ENCODE measurements at places on chromosomes 6 and 20. TPM values are rescaled to one million over a fixed set of nuclear protein-coding genes. Genes with fewer than 3 reads are reported as not detected.

Gene CLIC5
- total RNA-seq, result 0.80 TPM

Gene TRIM40
- total RNA-seq, result not detected

Gene SIRPA
- total RNA-seq, result 10.2 TPM

Gene FOXQ1
- not detected for total RNA-seq

Gene ADGRB3
- total RNA-seq, result not detected

- DNase-seq, result no peak
These were observed 55.5 kb downstream of the TPBG start for GRCh38 chr6:82419132-82419581.

DNA sequence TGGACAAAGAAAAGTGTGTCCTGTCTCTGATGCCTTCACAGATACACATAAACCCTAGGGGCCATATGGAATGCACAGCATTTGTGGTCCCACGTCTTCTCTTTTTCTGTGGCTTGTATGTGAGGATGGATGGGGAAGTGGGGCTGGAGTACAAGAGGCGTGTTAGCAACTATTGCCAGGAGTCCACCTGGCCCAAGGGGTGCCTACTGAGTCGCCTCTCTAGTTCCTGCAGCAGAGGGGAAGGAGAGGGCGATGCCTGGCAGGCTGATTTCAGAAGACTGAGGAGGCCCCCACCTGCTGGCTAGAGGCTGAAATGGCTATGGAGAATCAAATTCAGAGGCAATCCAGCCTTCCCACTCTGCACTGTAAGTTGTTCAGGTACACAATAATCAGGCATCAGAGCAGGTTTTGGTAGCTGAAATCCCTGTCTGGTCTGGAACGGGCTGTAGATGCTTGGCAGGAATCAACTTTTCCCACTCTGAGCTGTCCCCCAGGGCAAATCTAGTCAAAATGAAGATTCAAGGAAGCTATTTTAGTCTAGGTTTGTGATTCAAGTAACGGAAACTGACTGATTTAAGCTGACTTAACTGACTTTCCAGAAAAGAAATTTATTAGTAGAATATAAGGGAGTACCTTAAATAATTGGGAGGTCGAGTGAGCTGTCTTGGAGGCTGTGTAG lies 14.9 kb upstream of the PPARD start:
- peak; percentile 80 for DNase-seq

GRCh38 chr6:143110572-143110971 lies 49.9 kb downstream of the AIG1 start:
- no peak for DNase-seq

Gene CSNK2A1
- total RNA-seq, result 125 TPM

Gene PRPH2
- 0.10 TPM for total RNA-seq

Gene OTOR
- total RNA-seq, result not detected

Gene BCAS4
- 91.0 TPM for total RNA-seq

- no peak for DNase-seq
These were observed 140.7 kb downstream of the MAP3K7 start for GRCh38 chr6:90446164-90446563.

- DNase-seq, result no peak
These were observed 78.9 kb downstream of the TOX2 start for GRCh38 chr20:43993560-43993959.

Gene DUSP15
- 1.8 TPM for total RNA-seq

DNA sequence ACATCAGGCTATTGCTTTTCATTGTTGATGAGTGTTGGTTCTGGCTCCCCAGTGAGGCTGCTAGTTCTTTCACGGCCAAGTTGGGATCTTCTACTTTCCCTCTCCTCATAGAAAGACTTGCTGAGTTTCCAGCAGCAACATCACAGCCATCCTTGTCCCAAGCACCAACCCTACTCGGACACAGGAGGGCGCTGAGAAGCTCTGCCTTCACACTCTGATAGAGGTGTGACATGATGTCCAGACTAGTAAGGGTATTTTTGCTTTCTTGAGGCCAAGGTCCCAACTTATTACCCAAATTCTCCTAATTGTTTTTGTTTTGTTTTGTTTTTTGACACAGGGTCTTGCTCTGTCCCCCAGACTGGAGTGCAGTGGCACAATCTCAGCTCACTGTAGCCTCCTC lies 3.0 kb upstream of the GCM1 start:
- no peak for DNase-seq
